Dermis microvascular lymphatic vessel endothelial cell (primary cell): ENCODE measurements at places on chromosomes 6 and 20.

DNA sequence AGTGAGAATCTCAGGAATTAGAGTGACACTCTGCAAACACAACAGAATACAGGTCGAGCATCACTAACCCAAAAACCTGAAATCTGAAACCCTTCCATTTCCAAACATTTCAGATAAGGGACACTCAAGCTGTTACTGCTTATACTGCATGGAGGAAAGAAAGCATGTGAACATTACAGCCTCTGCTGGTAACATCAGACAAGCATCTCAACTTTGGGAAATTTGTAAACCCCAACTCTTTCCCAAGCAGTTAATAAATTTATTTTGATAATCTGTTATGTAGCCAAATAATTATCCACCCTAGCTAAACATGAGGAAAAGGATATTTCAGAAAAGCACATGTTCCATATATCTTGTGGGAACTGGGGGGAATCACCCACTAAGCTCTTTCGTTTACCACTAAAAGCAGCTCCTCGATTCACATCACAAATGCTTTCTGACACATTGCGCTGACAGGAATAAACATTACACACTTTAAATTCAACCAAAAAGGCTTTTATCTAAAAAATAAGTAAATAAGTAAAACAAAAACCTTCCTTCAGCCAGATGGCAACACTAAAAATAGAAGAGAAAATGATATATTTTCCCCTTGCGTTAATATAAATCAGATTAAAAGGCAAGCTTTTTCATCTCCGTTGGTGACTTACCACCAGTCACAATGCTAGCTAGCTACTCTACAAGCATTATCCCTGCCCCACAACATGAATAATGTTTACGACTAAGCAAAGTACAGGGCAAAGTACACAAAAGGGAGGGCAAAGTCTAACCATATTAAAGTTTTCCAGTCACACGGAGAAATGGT is 120.8 kb downstream of the MAP7 start:
- DNase-seq, result no peak

DNA sequence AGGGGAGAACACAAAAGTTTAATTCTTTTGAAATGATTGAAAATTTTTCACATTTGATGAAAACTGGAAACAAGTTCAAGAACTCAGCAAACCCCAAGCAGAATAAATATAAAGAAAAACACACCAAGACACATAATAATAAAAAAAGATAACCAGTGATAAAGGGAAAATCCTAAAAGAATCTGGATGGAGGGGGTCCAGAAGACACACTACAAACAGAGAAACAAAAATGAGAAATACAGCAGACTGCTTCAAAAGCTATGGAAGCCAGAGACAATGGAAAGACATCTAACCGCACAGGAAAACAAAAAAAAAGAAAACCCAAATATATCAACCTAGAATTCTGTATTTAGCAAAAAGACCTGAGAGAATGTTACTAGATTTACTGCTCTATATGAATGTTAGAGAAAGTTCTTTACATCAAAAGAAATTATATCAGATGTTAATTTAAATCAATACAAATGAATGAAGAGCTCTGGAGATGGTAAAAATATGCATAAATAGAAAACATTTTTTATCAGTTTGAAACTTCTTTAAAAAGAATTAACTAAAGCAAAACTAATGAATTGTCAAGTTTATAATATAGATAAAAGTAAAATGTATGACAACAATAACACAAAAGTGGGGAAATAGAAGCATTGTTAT is 310.7 kb upstream of the PREP start:
- DNase-seq, result no peak

- DNase-seq, result no peak
Measured at GRCh38 chr6:21633511-21634109, 40.1 kb downstream of the SOX4 start.

DNA sequence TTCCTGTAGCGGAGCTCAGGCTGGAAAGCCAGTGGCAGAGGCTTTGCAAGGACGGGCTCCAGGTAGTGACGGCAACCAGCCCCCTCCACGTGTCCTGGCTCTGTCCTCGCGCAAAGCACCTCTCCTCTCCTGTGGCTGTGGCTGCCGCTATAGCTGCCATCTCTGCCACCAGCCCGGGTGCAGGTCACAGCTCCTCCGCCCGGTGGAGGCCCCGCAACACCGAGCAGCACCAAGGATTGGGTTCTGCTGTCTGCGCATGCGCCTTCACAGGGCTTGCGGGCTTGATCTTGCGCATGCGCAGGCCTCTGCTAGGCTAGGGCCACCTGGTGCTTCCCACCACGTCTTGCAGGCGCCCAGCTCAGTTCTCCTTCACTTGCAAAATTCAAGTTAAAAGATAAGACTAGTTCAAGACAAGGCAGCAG is 625.4 kb downstream of the QKI start:
- no peak for DNase-seq

- no peak for DNase-seq
Measured at GRCh38 chr20:14507711-14508110, 170.3 kb upstream of the FLRT3 start.

DNA sequence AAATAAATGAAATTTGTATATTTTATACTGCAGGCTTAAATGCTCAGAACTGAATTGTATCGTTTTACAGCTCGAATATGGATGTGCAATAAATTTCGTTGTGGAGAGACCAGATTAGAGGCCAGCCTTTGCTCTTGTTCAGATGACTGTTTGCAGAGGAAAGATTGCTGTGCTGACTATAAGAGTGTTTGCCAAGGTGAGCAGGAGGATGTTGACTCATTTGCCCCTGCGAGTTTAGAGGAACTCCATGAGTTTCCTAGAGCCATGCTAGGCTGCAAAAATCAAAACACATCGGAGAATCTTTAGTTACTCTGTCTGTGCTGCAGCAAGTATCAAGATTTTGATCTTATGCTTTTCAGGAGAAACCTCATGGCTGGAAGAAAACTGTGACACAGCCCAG is 15.4 kb downstream of the ENPP3 start:
- DNase-seq, result peak; percentile 62

DNA sequence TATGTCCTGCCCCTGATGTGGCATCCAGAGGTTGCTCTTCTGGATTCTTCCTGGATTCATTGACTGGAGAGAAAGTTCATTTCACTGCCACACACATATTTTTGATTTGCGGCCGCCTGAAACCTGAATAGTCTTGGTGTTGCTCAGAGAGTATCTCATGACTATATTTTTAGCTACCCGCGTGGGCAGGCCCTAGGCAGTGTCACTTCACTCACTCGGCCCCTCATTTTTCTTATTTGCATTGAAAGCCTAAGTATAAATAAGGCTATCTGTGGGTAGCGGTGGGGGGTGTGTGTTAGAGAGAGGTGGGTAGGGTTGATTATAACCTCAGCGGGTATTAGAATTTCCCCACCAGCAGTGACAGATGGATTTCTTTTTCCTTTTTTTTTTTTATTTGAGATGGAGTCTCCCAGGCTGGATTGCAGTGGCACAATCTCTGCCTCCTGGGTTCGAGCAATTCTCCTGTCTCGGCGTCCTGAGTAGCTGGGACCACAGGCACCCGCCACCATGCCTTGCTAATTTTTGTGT is 113.5 kb downstream of the JARID2 start:
- DNase-seq, result no peak

DNA sequence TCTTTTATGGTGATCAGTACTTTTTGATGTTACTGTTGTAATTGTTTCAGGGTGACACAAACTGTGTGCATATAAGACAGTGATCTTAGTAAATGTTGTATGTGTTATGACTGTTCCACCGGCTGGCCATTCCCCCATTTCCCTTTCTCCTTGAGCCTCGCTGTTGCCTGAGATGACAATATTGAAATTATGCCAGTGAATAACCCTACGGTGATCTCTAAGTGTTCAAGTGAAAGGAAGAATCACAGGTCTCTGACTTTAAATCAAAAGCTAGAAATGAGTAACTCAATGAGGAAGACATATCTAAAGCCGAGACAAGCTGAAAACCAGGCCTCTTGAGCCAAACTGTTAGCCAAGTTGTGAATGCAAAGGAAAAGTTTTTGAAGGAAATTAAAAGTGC is 32.3 kb downstream of the TULP4 start:
- DNase-seq, result no peak

DNA sequence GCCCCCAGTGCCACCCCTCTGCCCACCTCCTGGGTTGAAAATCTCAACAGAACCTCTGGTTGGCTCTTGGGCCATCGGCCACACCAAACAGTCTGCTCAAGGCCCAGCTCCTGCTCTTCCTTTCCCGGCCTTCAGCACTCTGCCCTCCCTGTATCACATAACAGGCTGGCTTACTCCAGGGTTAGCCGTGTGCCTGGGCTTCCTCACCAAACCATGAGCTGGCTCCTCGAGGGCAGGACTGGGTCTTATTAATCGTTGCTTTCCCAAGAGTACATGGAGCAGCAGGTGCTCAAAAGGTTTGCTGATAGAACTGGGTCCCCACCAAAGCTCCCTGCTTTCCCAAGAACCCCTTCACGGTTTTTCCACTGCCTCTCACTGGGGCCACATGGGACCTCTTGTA is 12.7 kb upstream of the FAM83C start:
- no peak for DNase-seq

DNA sequence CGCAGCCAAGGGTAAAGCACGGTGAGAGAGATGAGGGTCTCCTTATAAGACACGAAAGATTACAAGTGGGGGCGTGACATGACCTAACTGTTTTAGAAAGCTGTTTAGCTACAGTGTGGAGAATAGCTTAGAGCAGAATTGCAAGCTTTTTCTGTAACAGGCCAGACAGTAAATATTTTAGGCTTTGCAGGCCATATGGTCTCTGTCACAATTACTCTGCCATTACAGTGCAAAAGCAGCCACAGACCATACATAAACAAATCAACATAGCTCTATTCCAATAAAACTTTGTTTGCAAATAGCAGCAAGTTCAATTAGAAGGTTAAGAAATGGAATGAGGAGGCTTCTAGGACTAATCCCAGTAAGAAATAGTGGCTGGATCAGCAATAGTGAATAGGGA is 16.8 kb downstream of the PGM3 start:
- DNase-seq, result no peak

- DNase-seq, result peak; percentile 60
Measured at GRCh38 chr6:5379647-5380242, 118.4 kb downstream of the FARS2 start.

- DNase-seq, result no peak
Measured at GRCh38 chr6:170080169-170080827, 210.6 kb downstream of the DLL1 start.
